IPS DF 6.9 (cell line): ENCODE measurements at places on chromosomes 16 and 17.

- no peak for DNase-seq
Observed at GRCh38 chr16:22879466-22879865, 65.5 kb downstream of the HS3ST2 start.

- no peak for DNase-seq
Observed at GRCh38 chr17:70365091-70365583, 195.8 kb downstream of the KCNJ2 start.

DNA sequence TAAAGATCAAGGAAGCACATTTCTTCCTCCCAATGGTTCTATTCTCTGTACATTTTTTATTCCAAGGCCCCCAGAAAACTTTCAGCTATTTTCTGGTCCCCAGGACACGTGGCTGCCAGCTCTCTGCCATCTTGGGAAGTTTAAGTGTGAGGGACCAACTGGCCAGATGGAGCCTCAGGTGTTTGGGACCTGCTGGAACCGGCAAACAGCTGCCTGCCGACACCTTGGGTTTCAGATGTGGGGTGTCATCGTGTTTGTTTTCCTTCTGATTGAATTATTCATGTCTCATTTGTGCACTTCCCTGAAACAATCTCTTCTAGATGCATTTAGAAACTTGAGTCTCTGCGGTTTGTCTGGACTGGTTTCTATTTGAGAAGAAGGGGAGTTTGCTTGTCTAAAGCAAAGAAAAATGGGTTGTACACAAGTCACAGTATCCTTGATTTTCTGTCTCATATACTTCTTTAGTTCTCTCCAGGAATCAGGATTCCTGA is 386.5 kb downstream of the SLC39A11 start:
- DNase-seq = no peak

- DNase-seq = no peak
Observed at GRCh38 chr16:68528233-68528632, 10.9 kb upstream of the ZFP90 start.

- DNase-seq = no peak
Observed at GRCh38 chr16:15464401-15465186, 30.2 kb downstream of the BMERB1 start.

- no peak for DNase-seq
Observed at GRCh38 chr16:15708096-15708495, 58.1 kb downstream of the NDE1 start.

DNA sequence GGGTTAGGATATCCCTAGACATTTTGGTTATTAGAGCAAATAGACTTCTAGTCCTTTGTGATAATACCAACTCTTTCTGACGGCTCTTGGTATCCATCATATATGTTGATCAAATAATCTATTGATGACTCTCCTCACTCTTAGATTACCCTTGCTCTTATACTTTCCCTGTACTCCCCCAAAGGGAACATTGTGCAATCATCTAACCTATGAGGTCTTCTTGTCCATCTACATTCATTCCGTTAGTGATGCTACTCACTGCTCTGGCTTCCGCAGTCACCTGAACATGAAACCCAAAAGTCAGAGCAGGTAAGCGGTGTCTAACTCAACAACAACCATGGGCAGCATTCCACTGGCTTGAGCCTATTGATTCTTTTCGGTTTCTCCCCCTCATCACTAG is 223.7 kb upstream of the SALL1 start:
- no peak for DNase-seq

DNA sequence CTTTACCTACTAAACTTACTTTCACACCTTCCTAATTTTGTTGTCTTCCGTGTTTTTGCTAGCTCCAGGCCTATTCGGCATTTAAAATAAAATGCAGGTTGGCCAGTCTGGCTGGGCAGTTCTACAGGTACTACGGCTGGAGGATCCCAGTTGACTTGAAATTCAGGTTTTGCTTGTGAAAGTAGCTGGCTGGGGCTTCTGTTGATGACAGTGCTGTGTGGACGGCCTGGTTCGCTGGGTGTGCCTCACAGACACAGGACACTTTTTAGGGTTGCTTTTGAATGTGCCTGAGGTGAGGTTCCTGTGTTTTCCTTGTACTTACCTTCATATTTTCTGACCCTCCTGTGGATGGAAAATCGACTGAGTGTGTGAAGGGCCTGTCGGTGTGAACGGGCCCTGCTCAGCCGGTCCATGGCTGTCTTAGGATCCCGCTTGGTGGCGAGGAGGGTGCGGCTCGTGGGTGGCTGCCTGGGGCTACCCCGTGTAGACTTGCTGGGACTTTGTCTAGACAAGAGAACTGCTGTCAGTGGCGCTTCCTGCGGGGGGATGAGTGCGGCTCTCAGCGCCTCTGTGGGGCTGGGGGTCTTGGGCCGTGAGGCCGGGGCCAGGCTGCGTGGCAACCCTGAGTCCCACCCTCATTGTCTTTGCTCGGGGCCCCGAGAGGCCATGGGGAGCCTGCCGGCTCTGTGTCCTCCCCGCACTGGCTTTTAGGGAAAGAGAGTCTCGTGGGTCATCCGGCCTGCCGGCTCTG is 18.7 kb upstream of the ZNF750 start:
- DNase-seq = no peak

- no peak for DNase-seq
Observed at GRCh38 chr17:74373838-74374606, 6.7 kb downstream of the GPR142 start.

GRCh38 chr16:16924613-16925012 is 545.7 kb downstream of the NPIPA7 start:
- DNase-seq = no peak
